ENCODE measurements at places on chromosomes 7 and 10. TPM values are rescaled to one million over a fixed set of nuclear protein-coding genes. Genes with fewer than 3 reads are reported as not detected.

FGFBP3 gene
- total RNA-seq: 0.33 TPM

UCMA gene
- total RNA-seq: not detected

PDE6C gene
- total RNA-seq: not detected

UCN3 gene
- total RNA-seq: not detected

FRAT1 gene
- 4.4 TPM for total RNA-seq

RHBDD2 gene
- 41.6 TPM for total RNA-seq

PVRIG gene
- not detected for total RNA-seq

ZNF679 gene
- total RNA-seq: not detected

SFXN3 gene
- total RNA-seq: 14.1 TPM

GPR26 gene
- total RNA-seq: not detected

RAB19 gene
- not detected for total RNA-seq
